Omental fat pad (tissue), 4 donors: ENCODE measurements at places on chromosomes 2 and 18. TPM values are rescaled to one million over a fixed set of nuclear protein-coding genes. Genes with fewer than 3 reads are reported as not detected.

GRCh38 chr18:28176948-28177827 is at the start of gene CDH2:
TSS of gene CDH2 (minus strand) at chr18:28177130. CDS start at chr18:28177022, 108 bp downstream.
- DNase-seq: no peak

GRCh38 chr2:197248623-197249022 is 62.0 kb downstream of the ANKRD44 start:
- DNase-seq: no peak

- DNase-seq: no peak
These were observed 668.0 kb upstream of the FAM98A start for GRCh38 chr2:34266908-34267697.

DNA sequence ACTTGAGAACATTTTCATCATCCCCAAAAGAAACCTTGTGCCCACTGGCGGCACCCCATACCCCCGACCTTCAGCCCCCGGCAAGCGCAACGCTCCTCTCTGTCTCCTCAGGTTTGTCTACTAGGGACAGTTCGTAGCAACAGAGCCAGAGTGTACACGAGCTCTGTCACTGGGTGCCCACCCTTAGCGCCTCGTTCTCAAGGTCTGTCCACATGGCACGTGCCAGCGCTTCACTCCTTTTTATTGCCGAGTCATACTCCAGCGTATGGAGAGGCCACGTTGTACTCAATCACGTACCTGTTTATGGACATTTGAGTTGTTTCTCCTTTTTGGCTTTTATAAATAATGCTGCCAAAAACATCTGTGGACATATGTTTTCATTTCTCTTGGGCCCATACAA is 30.3 kb upstream of the GPC1 start:
- no peak for DNase-seq

DNA sequence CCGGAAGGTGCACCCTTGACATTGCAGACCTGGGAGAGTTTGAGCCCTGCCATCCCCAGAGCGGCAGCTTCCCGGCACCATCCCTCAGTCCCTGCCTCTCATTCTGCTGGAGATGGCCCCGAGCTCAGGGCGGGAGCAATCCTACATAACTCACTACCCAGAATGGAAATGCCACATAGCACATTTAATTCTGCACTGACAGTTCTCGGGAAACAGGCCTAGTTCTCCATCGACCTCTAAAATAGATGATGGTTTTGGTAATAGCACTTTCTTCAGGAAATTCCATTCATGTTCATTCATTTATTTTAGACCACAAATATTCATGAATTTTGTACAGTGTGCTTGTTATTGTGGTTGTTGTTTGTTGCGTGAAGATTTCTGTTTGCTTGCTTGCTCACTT is 92.9 kb upstream of the SLC14A2 start:
- no peak for DNase-seq

DNA sequence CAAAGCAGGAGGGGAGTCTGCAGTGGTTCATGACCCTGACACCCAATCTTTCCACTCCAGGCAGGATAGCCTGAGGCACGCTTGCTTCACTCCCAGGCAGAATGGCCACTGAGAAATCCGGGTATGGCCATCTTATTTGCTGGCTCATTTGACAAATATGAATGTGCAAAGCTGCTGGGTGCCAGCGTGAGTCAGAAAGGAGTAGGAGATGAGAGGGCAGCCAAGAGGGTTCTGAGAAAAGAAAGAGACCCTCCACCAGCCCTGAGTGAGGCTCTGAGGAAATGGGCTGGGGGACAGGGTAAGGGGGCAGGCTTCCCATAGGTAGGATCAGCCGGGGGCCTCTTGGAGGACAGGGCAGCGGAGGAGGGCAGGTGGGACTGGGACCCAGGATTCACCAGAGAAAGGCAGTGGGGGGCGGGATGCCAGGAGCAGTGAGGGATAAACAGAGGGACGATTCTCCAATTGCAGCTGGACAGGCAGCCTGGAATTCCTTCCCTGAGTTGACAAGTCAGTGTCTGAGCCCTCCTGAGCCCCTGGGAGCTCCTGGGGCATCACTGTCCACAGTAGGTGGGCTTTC is 15.2 kb downstream of the RAMP1 start:
- no peak for DNase-seq

- DNase-seq: no peak
These were observed 2.7 kb downstream of the USP40 start for GRCh38 chr2:233563663-233564430.

DNA sequence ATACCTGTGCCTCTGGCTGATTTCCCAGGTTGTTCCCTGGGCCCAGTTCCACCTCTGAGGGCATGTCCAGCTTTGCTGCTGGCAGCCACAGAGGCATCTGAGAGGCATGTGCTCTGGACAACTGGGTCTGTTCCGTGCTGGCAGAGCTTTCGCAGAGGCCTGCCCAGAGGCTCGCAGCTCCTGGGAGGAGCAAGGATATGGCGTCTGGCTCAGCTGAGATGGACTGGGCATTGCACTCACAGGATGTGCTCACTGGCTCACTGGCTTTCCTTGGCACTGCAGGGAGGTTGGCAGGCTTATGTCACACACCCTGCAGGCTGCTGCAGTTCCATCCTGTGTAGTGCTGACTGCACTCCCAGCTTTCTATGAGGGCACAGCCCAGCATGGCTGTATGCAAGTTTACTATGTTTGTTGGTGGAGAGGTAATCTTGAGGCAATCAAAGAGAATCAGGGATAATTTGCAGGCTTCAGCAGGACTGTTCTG is 172.3 kb downstream of the PRKCE start:
- no peak for DNase-seq

- no peak for DNase-seq
These were observed 71.2 kb downstream of the BCL11A start for GRCh38 chr2:60482222-60482621.

DNA sequence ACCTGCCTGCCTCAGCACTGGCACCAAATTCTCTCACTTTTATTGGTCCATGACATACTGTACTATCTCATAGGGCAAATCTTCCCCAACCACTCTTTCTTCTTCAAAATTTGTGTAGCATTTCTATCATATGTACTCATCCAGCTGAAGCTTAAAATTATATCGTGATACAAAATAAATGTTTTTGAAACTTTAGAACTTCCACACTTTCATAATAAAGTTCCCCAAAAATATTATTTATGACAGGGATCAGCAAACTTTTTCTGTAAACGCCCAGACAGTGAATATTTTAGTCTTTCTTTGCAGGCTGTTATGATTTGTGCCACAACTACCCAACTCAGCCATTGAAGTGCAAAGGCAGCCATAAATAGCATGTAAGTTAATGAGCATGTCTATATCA is 76.2 kb upstream of the POU3F3 start:
- DNase-seq: no peak

GRCh38 chr2:168589236-168590211 is 133.5 kb downstream of the CERS6 start:
- no peak for DNase-seq

- no peak for DNase-seq
These were observed 65.6 kb downstream of the STRADB start for GRCh38 chr2:201517094-201517493.

GRCh38 chr2:28333606-28334526 is 58.8 kb upstream of the FOSL2 start:
- no peak for DNase-seq

DNA sequence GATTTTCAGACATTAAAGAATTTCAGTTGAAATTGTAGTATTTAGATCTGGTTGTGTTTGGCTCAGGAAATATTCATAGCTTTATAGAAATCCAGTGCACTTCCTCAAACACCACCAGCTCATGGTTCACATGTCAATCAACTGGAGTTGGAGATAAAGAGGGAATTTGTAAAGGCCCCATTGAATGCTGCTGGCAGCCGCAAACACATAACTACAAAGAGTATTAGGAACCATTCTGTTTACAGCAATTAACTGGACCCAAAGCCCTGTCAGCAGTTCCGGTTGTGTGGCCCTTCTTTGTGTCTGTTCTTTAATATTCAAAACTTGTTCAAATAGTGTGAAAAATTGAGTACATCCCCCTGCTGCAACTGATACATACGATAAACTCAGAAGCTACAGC is 107.4 kb upstream of the LRRTM4 start:
- DNase-seq: no peak

DNA sequence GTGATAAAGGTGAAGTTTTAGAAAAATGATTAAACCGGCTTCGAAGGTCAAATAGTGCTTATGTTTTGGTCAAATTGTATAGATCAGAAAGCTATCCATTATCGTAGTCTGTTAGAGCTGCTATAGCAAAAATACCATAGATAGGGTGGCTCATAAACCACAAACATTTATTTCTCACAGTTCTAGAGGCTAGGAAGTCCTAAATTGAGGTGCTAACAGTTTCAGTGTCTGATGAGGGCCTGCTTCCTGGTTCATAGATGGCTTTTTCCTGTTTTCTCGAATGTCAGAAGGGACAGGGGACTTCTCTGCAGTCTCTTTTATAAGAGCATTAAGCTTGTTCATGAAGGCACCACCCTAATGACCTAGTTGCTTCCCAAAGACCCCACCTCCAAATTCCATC is 186.6 kb upstream of the ERBB4 start:
- no peak for DNase-seq

DNA sequence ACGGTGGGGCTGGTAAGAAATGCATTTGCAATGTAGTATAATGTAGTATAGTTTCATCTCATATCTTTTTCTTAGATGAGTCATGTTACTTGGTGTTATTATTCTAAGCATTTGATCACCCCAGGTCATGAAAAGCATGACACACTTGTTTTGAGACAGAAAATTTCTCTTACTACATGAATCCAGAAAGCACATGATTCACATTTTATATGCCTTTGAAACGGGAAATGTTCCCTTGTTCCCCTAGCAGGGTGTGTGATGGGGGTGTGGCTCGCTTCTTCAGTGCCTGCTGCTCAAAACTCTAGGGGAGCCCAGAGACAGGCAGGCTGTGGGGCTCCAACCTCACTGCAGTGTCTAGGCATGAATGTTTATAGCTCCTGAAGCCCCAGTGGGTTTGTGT is 116.0 kb upstream of the RAB27B start:
- no peak for DNase-seq

- DNase-seq: no peak
These were observed 807.4 kb upstream of the CRIM1 start for GRCh38 chr2:35548171-35548570.

- no peak for DNase-seq
These were observed 7.5 kb upstream of the GBX2 start for GRCh38 chr2:236175548-236176150.

DNA sequence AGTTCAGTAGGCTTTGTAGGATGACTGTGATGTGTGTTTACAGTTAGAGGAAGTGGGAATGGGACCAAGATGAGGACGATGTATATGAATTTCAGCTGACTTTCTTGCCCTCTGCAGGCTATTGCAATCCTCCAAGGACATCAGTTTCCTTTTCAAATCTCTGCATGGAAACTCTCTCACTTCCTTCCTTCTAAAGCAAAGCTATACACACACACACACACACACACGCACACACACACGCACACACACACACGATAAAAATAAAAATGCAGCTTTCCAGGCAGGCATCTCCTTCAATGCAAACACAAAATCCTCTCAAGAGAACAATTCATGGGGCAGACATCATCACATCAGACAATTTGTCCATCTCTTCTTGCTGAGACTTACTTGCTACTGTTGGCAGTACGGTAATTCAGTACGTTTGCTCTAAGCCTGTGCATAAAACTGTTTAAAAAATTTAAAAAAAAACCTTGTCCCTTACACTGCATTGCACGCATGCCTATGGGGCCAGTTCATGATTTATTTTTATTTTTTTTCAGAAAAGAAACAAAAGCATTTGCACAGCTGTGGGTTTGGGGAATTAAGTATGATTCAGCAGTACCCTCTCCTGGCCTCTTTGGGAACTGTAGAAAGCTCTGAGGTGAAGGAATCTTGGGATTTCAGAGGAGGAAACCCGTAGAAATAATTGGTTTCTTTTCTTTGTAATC is 27.1 kb upstream of the ICOS start:
- DNase-seq: no peak

DNA sequence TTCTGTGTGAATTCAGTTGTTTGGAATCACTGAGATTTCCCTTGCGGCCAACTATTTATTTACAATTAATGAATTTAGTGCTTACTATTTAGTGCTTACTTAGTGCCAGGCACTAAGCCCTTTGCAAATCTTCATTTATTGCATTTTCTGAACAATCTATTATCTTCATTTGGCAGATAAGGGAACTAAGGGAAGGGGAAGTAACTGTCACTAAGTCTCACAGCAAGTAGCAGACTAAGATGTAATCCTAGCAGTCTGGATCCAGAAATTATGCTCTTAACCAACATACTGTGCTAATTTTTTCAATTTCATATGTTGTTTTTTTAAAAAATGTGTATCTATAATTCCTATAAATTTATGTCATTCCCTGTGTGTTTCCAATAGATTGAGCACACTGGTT is 214.4 kb upstream of the EPC2 start:
- no peak for DNase-seq

GRCh38 chr2:9333591-9334171 is 89.6 kb downstream of the ITGB1BP1 start:
- no peak for DNase-seq

DNA sequence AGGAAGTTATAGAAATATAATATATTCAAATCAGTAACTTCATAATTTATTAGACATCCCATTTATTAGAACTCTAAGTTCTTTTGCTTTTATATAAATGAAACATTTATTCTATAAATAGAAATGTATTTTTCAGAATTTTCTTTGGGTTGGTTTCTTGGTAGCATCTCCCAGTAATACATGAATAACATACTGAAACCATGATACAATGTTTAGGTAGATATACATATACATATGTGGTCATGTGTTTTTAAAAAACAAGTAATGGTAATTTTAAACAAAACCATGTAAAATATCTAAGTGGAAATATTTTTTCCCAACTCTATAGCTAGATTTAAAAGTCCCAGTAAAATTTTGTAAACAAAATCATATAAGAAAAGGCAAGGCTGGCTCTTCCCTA is 36.9 kb downstream of the WIPF1 start:
- DNase-seq: no peak

GRCh38 chr18:6509832-6510231 is 95.1 kb upstream of the L3MBTL4 start:
- no peak for DNase-seq

DNA sequence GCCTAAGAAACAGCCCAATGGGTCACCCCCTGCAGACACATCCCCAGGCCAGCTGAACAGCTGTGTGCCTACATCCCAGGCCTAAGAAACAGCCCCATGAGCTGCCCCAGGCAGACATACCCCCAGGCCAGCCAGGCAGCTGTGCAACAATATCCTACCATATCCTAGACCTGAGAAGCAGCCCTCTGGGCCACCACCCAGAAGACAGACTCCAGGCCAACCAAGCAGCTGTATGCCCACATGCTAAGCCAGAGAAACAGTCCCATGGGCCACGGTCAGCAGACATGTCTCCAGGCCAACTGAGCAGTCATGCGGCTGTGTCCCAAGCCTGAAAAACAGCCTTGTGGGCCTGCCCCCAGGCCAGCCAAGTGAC is 205.5 kb downstream of the ATAD2B start:
- DNase-seq: no peak

- no peak for DNase-seq
These were observed 111.2 kb downstream of the FMNL2 start for GRCh38 chr2:152446213-152446612.

Gene POTEJ
- total RNA-seq: not detected

Gene ANTXR1
- total RNA-seq: 27.7 TPM

Gene BMP10
- total RNA-seq: not detected

Gene RNF103
- total RNA-seq: 22.7 TPM

Gene HMSD
- total RNA-seq: 0.38 TPM

Gene ERLEC1
- 52.3 TPM for total RNA-seq

Gene SLC23A3
- total RNA-seq: 1.0 TPM

Gene MDH1B
- total RNA-seq: not detected

Gene KYNU
- total RNA-seq: 3.8 TPM

Gene UGT1A3
- total RNA-seq: not detected

Gene FLACC1
- total RNA-seq: 3.2 TPM

Gene SERPINB11
- not detected for total RNA-seq
